Calu3 (cell line): ENCODE measurements at places on chromosomes 13 and 19. TPM values are rescaled to one million over a fixed set of nuclear protein-coding genes. Genes with fewer than 3 reads are reported as not detected.

Gene AMH
- total RNA-seq, result 3.7 and 5.0 TPM in 2 replicates

Gene CC2D1A
- 37.2 and 41.7 TPM in 2 replicates for total RNA-seq

Gene RFX1
- 13.8 and 14.9 TPM in 2 replicates for total RNA-seq

Gene MED16
- 21.4 and 22.4 TPM in 2 replicates for total RNA-seq

Gene RCBTB2
- 3.0 and 3.7 TPM in 2 replicates for total RNA-seq

Gene SULT2A1
- not detected in 2 replicates for total RNA-seq

Gene ZNF83
- total RNA-seq, result 5.3 and 9.5 TPM in 2 replicates

Gene CERS1
- total RNA-seq, result 3.6 and 4.4 TPM in 2 replicates

Gene KIR2DL4
- not detected in 2 replicates for total RNA-seq

Gene GIPC1
- 134 and 139 TPM in 2 replicates for total RNA-seq

Gene FCER2
- total RNA-seq, result not detected in 2 replicates

Gene ZNF320
- total RNA-seq, result 2.5 and 7.8 TPM in 2 replicates

DNA sequence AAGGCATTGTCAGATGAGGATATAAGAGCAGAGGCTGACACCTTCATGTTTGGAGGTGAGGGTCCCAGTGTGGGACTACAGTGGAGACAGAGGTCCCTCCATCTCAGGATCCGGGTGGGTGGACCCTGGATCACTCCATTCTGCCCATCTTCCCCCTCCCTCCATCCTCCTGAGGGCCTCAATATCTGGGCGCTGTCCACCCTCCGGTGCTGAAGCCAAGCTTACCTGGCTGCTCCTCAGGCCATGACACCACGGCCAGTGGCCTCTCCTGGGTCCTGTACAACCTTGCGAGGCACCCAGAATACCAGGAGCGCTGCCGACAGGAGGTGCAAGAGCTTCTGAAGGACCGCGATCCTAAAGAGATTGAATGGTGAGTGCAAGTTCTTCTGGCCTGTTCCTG, 11.9 kb downstream of the CYP4F12 start:
- no peaks in the 10 kb centered on the region for H3K36me3 ChIP-seq
- no peak overlapping the region for H3K4me3 ChIP-seq
- H3K4me1 ChIP-seq, result no peaks in the 10 kb centered on the region
- H3K27ac ChIP-seq, result no peak overlapping the region
- DNase-seq, result peak; percentile 6

DNA sequence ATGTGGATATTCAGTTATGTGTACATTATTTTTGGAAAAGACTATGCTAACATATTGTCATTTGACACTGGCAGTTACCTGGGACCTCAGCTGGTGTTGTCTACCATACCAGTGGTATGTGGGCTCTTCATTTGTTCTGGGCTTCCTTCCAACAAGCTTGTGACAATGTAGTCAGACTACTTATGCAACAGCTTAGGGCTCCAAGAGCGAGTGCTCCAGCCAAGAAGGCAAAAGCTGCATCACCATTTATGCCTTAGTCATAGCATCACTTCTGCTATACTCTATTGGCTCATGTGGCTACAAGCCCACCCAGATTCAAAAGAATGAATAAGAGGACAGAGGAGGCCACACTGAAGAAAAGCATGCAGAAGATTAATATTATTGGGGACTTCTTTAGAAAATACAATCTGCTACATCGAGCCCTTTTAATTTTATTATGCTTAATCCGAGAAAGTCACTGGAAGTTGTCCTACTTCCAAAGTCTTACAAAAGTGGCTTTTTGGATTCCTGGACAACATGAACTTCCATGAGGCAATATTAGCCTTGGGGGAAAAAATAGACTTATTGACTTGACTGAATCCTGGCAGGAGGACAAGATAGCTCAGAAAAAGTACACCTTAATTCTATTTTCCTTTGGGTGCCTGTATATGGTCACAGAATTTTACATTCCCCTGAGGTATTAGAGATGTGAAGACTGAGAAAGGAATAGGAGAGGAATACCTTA, 529.4 kb upstream of the HTR2A start:
- H3K36me3 ChIP-seq, result no peaks in the 10 kb centered on the region
- DNase-seq, result peak; percentile 1
- H3K27me3 ChIP-seq, result no peaks in the 10 kb centered on the region
- no peak overlapping the region for H3K4me3 ChIP-seq
- H3K4me1 ChIP-seq, result no peaks in the 10 kb centered on the region

- no peak overlapping the region for H3K27ac ChIP-seq
- H3K4me3 ChIP-seq, result no peak overlapping the region
- DNase-seq, result no peak
- no peaks in the 10 kb centered on the region for H3K36me3 ChIP-seq
These were observed 406.2 kb downstream of the LIG4 start for GRCh38 chr13:107809125-107809524.

DNA sequence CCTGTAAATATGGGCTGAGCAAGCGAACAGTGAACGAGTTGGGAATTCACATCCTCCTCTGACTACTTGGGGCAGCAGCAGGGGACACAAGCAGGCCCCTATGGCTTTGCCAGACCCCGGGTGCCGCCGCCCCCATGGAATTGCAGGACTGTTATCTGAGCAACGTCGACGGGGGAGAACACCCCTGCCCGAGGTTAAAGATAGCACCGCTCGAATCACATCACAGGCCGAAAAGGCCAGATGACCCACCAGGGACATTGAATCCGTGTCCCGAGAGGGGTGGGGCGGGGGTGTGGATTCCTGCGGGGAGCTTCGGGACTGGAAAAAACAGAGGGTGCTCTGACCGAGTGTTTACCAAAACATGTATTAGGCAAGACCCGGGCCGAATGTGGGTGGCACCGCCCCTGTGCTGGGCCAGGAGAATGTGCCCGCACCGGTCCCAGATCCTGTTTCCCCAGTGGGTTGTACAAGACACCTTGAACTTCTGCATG, 9.1 kb downstream of the FEM1A start:
- DNase-seq, result peak; percentile 86
- H3K4me1 ChIP-seq, result no peaks in the 10 kb centered on the region
- peaks cover 7% of the 10 kb centered on the region for H3K36me3 ChIP-seq
- no peaks in the 10 kb centered on the region for H3K27me3 ChIP-seq

- H3K36me3 ChIP-seq, result peaks cover 7% of the 10 kb centered on the region
- H3K27ac ChIP-seq, result no peak overlapping the region
- no peaks in the 10 kb centered on the region for H3K27me3 ChIP-seq
- no peaks in the 10 kb centered on the region for H3K4me1 ChIP-seq
These were observed 26.8 kb downstream of the AP1M1 start for GRCh38 chr19:16224293-16225045.

- DNase-seq, result no peak
- no peak overlapping the region for H3K27ac ChIP-seq
- no peak overlapping the region for H3K4me3 ChIP-seq
- no peaks in the 10 kb centered on the region for H3K4me1 ChIP-seq
These were observed 180.6 kb upstream of the SOX1 start for GRCh38 chr13:111886217-111886945.

- DNase-seq, result no peak
- no peak overlapping the region for H3K4me3 ChIP-seq
- no peak overlapping the region for H3K27ac ChIP-seq
- H3K27me3 ChIP-seq, result no peaks in the 10 kb centered on the region
These were observed 729.4 kb downstream of the EFNB2 start for GRCh38 chr13:105805892-105806627.

GRCh38 chr19:2474232-2475017, 1.5 kb upstream of the GADD45B start:
- no peak overlapping the region for H3K27ac ChIP-seq
- H3K36me3 ChIP-seq, result peaks cover 44% of the 10 kb centered on the region
- DNase-seq, result peak; percentile 87
- peaks cover 11% of the 10 kb centered on the region for H3K27me3 ChIP-seq

GRCh38 chr19:8494158-8494557, 8.3 kb downstream of the PRAM1 start:
- H3K27me3 ChIP-seq, result no peaks in the 10 kb centered on the region
- peaks cover 12% of the 10 kb centered on the region for H3K36me3 ChIP-seq
- H3K4me3 ChIP-seq, result no peak overlapping the region
- no peak for DNase-seq
- H3K27ac ChIP-seq, result no peak overlapping the region

DNA sequence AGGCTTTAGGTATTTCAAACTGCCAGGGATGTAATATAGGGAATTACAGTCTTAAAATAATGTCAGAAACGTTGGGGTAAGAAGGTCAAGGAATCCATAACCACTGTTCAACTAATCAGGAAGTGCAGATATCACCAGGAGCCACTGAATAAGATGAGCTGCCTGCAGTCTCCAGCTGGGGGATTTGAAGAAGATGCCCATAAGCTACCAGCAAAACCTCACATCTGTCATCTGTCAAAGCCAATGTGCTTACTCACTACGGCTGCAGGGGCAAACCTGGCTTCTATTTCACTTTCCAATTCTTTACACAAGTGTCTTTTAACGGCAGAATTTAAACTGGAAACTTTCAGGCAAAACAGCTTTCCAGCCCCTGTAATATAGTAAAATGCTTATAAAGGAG, 1410.1 kb upstream of the ATXN8OS start:
- no peaks in the 10 kb centered on the region for H3K36me3 ChIP-seq
- no peaks in the 10 kb centered on the region for H3K4me1 ChIP-seq
- no peak overlapping the region for H3K4me3 ChIP-seq
- no peak overlapping the region for H3K27ac ChIP-seq

GRCh38 chr19:343941-344624, 513 bp downstream of the MIER2 start:
- peak overlapping the region; percentile 16 for H3K27ac ChIP-seq
- peaks cover 31% of the 10 kb centered on the region for H3K4me1 ChIP-seq
- peak; percentile 22 for DNase-seq
- no peaks in the 10 kb centered on the region for H3K27me3 ChIP-seq
- H3K36me3 ChIP-seq, result peaks cover 39% of the 10 kb centered on the region

DNA sequence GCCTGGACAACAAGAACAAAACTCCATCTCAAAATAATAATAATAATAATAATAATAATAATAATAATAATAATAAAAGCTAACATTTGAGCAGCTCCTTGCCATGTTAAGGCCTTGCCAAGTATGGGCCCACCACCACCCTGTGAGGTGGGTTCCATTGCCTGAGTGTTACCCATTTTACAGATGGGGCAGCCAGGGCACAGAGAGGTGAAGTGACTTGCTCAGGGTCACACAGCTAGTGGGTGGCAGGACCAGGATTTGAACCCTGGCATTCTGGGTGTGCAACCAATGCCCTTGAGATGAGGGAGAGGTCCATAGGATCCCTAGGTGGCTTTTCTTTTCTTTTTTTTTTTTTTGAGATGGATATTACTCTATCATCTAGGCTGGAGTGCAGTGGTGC, 29.5 kb downstream of the ZSWIM4 start:
- no peak overlapping the region for H3K4me3 ChIP-seq
- no peaks in the 10 kb centered on the region for H3K27me3 ChIP-seq
- H3K36me3 ChIP-seq, result peaks cover 66% of the 10 kb centered on the region
- H3K4me1 ChIP-seq, result peaks cover 9% of the 10 kb centered on the region

DNA sequence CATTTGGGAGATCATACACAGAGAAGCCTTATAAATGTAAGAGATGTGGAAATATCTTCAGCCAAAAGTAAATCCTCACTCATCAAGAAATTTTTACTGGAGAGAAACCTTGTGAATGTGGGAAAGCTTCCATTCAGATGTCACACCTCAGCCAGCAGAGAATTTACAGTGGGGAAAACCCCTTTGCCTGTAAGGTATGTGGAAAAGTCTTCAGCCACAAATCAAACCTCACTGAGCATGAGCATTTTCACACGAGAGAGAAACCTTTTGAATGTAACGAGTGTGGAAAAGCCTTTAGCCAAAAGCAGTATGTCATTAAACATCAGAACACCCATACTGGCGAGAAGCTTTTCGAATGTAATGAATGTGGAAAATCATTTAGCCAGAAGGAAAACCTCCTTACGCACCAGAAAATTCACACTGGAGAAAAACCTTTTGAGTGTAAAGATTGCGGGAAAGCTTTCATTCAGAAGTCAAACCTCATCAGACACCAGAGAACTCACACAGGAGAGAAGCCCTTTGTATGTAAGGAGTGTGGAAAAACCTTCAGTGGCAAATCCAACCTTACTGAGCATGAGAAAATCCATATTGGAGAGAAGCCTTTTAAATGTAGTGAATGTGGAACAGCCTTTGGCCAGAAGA, 21.5 kb downstream of the ZNF146 start:
- H3K36me3 ChIP-seq, result peaks cover 99% of the 10 kb centered on the region
- no peaks in the 10 kb centered on the region for H3K27me3 ChIP-seq
- no peak overlapping the region for H3K4me3 ChIP-seq
- DNase-seq, result no peak

- no peak overlapping the region for H3K4me3 ChIP-seq
- H3K4me1 ChIP-seq, result no peaks in the 10 kb centered on the region
- no peak overlapping the region for H3K27ac ChIP-seq
- no peak for DNase-seq
- H3K27me3 ChIP-seq, result no peaks in the 10 kb centered on the region
- no peaks in the 10 kb centered on the region for H3K36me3 ChIP-seq
These were observed 276.6 kb upstream of the ZNF507 start for GRCh38 chr19:32068793-32069192.

- H3K36me3 ChIP-seq, result no peaks in the 10 kb centered on the region
- no peak for DNase-seq
- H3K27me3 ChIP-seq, result no peaks in the 10 kb centered on the region
- H3K4me1 ChIP-seq, result no peaks in the 10 kb centered on the region
- H3K27ac ChIP-seq, result no peak overlapping the region
These were observed 152.8 kb downstream of the CYSLTR2 start for GRCh38 chr13:48806522-48806921.

- H3K4me1 ChIP-seq, result no peaks in the 10 kb centered on the region
- no peak overlapping the region for H3K27ac ChIP-seq
- no peak overlapping the region for H3K4me3 ChIP-seq
- H3K27me3 ChIP-seq, result no peaks in the 10 kb centered on the region
- no peaks in the 10 kb centered on the region for H3K36me3 ChIP-seq
- no peak for DNase-seq
These were observed 34.4 kb upstream of the ZNF808 start for GRCh38 chr19:52492994-52493470.

- H3K4me3 ChIP-seq, result no peak overlapping the region
- H3K4me1 ChIP-seq, result no peaks in the 10 kb centered on the region
- H3K27me3 ChIP-seq, result no peaks in the 10 kb centered on the region
- DNase-seq, result no peak
- H3K27ac ChIP-seq, result no peak overlapping the region
These were observed 2139.9 kb downstream of the PCDH9 start for GRCh38 chr13:65090186-65090585.

- H3K4me1 ChIP-seq, result no peaks in the 10 kb centered on the region
- no peak overlapping the region for H3K27ac ChIP-seq
- no peaks in the 10 kb centered on the region for H3K27me3 ChIP-seq
- H3K36me3 ChIP-seq, result no peaks in the 10 kb centered on the region
- H3K4me3 ChIP-seq, result no peak overlapping the region
These were observed 270.0 kb upstream of the PCDH20 start for GRCh38 chr13:61685682-61686012.

DNA sequence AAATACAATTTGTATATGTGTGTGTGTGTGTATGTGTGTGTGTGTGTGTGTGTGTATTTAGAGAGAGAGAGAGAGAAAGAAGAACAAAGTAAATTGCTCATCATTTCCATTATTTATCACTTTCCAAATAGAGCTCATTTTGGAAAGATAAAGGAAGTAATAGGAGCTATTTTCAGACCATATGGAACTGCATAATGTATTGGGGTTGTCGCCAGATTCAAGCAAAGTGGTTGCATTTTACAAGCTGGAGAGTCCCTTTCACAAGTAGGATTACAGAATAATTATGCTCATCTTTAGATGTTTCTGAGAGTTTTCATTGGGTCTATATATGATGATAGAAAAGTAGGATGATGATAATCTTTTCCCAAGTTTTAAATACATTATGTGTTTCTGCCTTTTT, 842.7 kb upstream of the SLC10A2 start:
- no peak overlapping the region for H3K27ac ChIP-seq
- H3K4me3 ChIP-seq, result no peak overlapping the region
- H3K4me1 ChIP-seq, result no peaks in the 10 kb centered on the region

- DNase-seq, result no peak
- no peak overlapping the region for H3K4me3 ChIP-seq
- no peak overlapping the region for H3K27ac ChIP-seq
- no peaks in the 10 kb centered on the region for H3K36me3 ChIP-seq
These were observed 204.6 kb downstream of the NBEA start for GRCh38 chr13:35146686-35147085.

- no peaks in the 10 kb centered on the region for H3K27me3 ChIP-seq
- no peaks in the 10 kb centered on the region for H3K4me1 ChIP-seq
These were observed 41.9 kb downstream of the RASA3 start for GRCh38 chr13:114090476-114090875.
